Fibroblast of skin of right quadriceps (primary cell): ENCODE measurements at places on chromosomes 13 and 19.
A peak's percentile ranks its signal among the peaks of the same experiment; 100 is the strongest.

GRCh38 chr13:99982036-99982730 is 599 bp downstream of the ZIC2 start:
- DNase-seq: no peak

GRCh38 chr13:27965740-27966640 is 3.1 kb downstream of the CDX2 start:
- DNase-seq: no peak

DNA sequence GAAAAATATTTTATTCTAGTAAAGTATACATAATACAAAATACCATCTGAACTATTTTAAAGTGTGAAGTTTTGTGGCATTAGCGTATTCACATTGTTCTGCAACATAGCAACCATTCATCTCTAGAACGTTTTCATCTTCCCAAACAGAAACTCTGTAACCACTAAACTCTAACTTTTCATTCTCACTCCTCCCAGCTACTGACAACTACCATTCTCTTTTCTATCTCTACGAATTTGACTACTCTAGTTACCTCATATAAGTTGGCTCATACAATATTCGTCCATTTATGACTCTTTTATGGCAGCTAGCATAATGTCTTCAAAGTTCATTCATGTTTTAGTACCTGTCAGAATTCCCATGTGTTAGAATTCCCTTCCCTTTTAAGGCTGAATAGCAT is 150.5 kb upstream of the MIR17HG start:
- DNase-seq: no peak

- DNase-seq: peak; percentile 19
Measured at GRCh38 chr19:13574933-13575332, 68.7 kb upstream of the CACNA1A start.

- no peak for DNase-seq
Measured at GRCh38 chr19:38515896-38516295, 82.4 kb downstream of the RYR1 start.

GRCh38 chr13:33884531-33885220 is 66.7 kb downstream of the RFC3 start:
- DNase-seq: no peak

GRCh38 chr19:46715975-46716671 is 791 bp downstream of the PRKD2 start:
- DNase-seq: no peak

- DNase-seq: peak; percentile 50
Measured at GRCh38 chr13:50033725-50034124, 18.5 kb downstream of the KCNRG start.

GRCh38 chr13:68030152-68030809 is 800.1 kb upstream of the PCDH9 start:
- no peak for DNase-seq

DNA sequence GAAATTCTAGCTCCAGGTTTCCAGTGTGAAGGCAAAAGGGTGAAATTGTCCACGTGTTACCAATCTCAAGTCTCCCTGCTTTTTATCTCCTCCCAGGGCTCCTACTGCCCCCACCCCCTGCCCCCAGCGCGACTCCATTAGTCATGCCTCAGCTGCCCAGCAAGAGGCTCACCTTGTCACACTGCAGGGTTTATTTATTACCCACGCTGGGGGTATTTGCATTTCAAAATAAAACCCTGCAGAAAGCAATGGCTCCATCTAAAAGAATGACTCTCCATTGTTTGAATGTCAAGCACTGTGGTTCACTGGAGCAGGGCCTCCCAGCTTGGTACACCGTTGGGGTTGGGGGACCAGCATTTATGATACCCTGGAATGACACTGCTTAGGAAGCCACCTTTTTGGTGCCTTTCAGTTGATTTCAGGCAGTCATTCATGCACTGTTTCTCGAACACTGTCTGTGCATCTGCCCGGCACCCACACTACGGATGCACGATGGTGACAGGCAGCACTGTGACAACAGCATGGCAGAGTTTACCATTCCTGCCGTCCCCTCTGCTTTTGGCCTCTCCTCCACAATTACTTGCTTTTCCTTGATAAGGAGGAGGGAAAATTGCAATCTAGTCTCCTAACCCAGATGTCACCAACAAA is 9.9 kb upstream of the POP4 start:
- DNase-seq: peak; percentile 9

- no peak for DNase-seq
Measured at GRCh38 chr13:95926231-95926630, 127.0 kb downstream of the UGGT2 start.

DNA sequence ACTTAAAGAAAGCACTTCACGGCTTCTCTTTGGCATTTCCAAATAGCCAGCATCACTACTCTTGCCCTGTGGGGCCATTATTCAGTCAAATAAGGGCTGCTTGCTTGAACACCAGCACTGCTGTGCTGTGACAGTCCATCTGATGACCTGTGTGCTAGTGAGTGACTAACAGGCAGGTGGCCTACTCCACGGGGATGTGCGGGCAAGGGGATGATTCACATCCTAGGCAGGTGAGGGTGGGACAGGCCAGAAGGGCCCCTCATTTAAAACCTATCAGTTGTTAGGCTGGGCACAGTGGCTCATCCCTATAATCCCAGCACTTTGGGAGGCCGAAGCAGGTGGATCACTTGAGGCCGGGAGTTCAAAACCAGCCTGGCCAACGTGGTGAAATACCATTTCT is 8.2 kb downstream of the CCNE1 start:
- no peak for DNase-seq

DNA sequence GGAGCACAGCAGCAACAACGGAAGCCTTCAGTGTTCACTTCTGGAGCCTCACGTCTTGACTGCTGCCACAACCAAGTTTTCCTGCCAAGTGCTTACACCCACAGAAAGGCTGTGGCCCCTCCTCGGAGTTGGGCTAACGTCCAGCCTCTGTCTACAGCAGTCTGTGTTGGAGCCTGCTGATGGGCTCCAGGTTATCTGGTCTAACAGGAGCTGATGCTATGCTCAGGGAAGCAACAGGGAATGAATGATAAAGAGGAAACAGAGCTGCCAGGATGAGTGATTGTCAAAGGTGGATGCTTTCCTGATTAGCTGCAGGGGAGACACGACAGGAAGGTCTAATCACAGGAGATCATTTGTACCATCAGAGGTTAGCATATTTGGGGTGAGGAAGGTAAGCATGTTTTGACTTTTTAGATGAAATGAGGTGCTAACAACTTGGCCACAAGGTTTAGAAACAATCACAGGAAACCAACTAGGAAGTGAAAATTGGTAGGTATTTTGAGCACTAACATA is 53.8 kb upstream of the RCBTB2 start:
- no peak for DNase-seq

GRCh38 chr13:110228936-110229904 is 77.7 kb downstream of the COL4A1 start:
- DNase-seq: peak; percentile 67

DNA sequence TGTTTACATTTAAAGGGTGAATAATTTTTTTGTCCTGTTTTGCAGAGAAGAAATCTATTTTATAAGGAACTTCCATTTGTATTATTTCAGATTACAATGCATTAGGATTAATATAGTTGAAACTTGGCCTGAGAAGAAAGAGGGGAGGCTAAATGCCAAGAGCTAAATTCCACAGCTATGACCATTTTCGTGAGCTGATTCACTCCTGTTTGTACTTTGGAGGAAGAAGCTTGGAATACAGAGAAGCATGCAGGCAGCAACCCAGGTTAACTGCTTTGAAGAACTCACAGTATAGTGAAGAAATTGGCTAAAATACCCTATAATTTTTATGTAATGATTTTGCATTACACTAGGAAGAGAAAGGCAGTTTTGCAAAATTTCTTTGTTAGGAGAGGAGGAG is 309.4 kb upstream of the KLF12 start:
- peak; percentile 86 for DNase-seq

DNA sequence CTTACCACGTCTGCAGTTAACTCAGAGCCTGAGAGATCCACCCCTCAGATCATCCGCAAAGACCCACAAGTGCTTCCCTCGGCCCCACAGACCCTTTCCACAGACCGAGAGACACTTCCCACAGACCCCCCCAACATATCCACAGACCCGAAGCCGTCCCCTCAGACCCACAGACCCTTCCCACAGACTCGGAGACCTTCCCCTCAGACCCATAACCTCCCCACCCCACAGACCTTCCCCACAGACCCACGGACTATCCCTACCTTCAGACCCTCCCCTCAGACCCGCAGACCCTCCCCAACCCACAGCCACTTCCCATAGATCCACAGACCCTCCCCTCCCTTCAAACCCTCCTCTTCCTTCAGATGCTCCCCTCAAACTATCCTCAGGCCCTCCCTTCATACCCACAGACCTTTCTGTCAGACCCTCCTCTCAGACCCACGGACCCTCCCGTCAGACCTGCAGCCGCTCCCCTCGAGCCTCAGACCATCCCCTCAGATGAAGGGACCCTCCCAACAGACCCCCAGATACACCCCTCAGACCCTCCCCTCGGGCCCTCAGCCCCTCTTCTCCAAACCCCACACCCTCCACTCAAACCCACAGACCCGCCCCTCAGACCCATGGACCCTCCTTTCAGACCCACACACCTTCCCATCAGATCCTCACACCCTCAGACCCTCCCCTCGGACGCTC is 20.1 kb upstream of the TFDP1 start:
- no peak for DNase-seq

DNA sequence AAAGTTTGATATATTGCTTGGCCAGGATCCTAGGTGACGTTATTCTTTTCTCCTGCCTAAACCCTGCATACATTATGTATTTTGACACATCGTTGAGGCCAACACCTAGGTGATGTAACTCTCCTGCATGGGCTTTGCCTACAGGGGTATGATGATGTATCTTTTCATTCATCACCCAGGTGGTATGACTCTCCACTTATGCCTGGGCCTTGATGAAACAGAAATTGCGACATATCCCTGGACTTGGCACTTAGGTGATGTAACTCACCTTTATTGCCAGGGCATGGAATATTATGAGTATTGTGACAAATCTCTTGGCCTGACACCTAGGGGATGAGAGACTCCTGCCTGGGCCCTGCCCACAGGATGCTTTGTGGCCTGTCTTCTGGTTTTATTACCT is 18.5 kb upstream of the ZNF681 start:
- DNase-seq: no peak

- no peak for DNase-seq
Measured at GRCh38 chr13:23445794-23446193, 12.3 kb upstream of the SACS start.

GRCh38 chr19:50000841-50001557 is 24.2 kb downstream of the VRK3 start:
- no peak for DNase-seq

DNA sequence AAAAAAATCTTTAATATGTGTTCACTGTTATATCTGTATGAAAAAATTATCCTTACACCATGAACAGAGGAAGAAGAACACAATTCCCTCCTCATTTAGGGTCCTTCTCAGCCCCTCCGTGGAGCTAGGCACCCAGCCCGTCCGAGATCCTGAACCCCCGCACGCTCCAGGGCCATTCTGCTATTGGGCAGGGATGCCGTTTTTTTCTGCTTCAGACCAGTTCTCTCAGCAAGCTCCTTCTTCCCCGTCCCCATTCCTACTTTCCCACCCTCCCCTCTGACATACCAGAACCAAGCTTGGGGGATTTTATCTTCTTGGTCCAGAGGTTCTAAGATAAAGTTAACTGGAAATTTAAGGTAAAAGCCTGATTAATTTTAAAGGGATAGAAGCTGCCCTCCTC is 36.2 kb downstream of the ATP12A start:
- no peak for DNase-seq
